Brain pericyte (primary cell): ENCODE measurements at places on chromosomes 12 and 14.

- no peak for DNase-seq
Observed at GRCh38 chr14:32510815-32511214, 181.7 kb downstream of the AKAP6 start.

GRCh38 chr14:99563749-99564129 is 40.3 kb downstream of the CCDC85C start:
- DNase-seq, result no peak

DNA sequence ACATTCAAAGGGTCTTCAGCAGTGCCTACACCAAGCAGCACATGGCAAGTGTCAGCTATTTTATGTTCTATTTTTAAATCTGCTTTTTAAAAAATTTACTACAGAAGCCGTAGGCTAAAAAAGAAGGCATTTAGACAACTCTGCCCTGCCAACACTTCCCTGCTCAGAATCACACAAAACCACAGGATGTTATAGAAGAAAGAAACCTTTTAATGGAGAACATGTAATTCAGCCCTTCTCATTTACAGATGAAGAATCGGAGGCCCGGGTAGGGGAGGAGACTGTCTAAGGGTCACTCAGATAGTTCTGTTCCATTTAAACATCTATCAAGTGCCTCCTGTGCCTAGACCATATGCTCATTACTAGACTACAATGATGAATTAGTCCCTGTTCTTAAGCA is 171.8 kb upstream of the NTF3 start:
- DNase-seq, result no peak

DNA sequence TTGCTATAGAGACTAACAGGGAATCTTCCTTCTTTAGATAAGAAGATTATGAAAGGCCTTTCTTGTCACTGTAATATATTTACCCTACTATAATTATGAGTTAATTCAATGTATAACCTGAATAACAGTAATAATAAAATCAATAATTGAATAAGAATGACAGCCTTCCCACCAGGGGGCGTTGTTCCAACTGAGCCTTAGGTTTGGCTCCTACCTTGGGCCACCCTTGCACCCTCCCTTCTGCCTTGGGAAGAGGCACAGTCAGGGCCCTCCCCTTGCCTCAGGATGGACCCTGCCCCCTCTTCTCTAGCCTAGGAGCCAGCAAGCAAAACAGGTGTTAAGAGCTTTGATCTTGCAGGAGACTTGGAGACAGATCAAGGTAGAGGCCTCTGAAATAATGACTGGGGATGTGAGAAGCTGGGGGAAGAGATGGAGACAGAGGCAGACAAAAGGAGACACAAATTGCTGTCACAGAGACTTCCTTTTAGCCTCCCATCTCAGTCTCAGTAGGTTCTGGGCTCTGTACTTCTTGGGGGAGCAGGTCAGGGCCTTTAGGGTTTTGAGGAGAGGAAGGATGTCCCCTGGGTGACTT is 40.1 kb upstream of the CISTR start:
- no peak for DNase-seq

- DNase-seq, result no peak
Observed at GRCh38 chr12:48263617-48264016, 60.5 kb upstream of the OR10AD1 start.

GRCh38 chr12:1946296-1946695 is 27.8 kb upstream of the CACNA2D4 start:
- no peak for DNase-seq

DNA sequence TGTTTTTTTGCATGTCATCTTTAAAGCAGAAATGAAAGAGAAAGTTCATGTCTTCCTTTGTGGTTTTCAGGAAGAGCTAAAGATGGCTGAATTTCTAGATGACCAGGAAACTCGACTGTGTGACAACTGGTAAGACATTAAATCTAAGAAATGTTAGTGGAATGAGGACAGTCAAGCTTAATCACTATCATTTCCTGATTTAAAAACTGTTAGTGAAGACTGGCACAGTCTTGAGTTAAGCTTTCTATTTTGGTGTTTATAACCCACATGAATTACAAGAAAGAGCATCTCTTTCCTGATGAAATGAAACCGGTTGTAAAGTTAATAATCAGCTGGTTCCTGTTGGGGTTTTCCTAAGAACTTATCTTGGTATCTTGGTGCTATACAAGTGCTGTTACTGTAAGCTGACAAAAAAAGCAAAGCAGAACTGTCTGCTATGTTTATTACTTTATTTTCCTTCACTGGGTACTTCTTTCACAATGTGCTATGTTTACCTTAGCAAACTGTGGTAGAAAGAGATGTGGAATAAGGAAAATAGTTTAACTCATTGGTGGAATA is 5.2 kb downstream of the TRAFD1 start:
- DNase-seq, result no peak

GRCh38 chr12:24791622-24792021 is 157.3 kb downstream of the BCAT1 start:
- DNase-seq, result no peak

DNA sequence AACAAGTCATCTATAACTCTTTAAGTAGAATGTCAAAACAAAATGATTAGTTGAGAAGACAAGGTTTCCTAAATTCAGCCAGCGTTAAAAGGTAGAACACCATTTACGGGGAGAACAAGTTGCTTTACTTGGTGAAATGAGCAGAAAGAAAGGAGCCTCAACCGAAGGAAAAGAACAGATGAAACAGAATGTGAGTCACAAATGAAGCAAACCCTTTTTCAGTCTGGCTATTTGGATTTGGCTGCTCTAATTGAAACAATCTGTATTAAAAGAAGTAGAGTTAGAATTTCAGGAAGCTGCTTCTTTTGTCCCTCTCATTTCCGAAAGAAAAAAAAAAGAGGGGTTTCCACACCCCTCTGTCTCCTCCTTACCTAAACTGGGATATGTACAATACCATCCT is 34.6 kb downstream of the CEP128 start:
- no peak for DNase-seq

DNA sequence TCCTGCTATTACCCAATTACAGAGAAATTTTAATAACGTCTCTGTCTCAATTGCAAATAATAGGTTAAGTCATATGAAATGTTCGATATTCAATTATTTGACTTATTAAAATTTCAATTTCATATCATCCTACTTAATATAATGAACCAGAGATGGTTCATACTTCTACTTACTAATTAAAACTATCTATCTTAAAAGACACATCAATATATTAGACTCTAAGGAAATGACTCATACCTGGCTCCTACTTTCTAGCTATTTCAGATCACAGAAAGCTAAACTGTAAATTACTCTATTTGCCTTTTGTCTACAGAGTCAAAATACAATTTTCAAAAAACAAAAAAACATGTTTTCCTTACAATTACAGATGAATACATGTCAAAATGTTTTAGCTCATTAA is 99.6 kb downstream of the CAPZA3 start:
- DNase-seq, result no peak

GRCh38 chr14:77752266-77752665 is 8.7 kb downstream of the SNW1 start:
- no peak for DNase-seq

DNA sequence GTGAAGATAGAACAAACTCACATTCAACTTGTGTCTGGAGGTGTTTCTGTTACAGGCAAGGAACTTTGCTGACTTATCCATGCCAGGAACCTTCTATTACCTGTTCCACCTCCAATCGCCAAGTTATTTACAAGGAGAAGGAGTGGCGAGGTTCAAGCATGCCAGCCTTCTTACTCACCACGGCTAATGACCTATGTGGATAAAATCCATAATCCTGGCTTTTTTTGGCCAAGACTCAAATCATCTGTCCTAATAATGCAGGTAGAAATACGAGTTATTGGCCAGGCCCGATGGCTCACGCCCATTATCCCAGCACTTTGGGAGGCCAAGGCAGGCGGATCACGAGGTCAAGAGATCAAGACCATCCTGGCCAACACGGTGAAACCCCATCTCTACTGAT is 241.6 kb downstream of the TMEM132D start:
- DNase-seq, result no peak

- DNase-seq, result no peak
Observed at GRCh38 chr12:25698772-25699171, 145.7 kb upstream of the LMNTD1 start.

DNA sequence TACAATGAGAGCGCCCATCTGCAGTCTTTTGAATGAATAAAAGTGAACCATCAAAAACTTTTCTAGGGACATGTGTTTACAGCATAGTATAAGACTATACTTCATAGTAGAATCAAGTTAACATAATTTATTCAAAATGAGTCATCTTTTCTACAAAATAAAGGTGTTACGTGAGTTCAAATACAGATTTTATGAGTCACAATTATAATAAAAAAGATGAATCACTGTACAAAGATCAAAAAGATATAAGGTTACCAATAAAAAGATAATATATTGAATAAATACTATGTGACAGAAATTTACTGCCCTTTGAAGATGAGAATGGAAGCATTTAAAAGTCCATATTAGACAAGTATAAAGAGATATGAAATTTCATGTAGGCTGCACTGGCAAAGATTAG is 2.8 kb downstream of the MBIP start:
- DNase-seq, result no peak

DNA sequence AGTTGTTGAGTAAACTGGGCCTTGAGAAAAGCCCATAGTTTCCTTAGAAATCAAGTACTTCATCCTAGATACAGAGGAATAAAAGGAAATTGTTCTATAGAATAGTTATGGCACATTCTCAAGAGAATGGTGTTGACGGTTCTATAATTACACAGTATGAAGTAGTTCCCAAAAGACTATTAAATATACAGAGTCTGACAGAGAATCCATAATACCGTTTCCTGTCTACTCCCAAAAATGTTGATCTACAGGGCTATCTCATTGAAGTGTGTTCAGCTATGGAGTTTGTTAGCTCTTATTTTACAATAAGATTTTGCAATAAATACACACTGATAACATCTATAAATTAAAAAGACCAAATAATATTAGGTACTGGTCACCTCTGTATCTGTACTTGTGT is 799.7 kb downstream of the RPS29 start:
- no peak for DNase-seq

DNA sequence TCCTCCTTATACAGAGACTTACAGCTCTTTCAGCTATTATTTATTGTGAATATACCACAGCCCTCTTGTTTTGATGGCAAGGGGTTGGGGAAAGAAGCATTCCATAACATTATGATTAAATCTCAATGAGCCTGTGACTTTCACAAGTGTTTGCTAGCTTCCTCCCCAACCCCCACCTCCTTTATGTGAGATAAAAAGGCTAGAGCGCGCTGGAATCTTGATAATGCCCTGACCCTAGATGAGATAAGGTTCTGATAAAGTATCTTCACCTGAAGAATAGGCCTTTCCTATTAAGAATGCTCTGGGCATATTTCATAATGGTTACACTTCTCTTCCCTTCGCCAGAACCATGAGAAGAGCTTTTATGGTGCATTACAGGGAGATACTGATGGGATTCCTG is 236.8 kb downstream of the CCDC91 start:
- no peak for DNase-seq

DNA sequence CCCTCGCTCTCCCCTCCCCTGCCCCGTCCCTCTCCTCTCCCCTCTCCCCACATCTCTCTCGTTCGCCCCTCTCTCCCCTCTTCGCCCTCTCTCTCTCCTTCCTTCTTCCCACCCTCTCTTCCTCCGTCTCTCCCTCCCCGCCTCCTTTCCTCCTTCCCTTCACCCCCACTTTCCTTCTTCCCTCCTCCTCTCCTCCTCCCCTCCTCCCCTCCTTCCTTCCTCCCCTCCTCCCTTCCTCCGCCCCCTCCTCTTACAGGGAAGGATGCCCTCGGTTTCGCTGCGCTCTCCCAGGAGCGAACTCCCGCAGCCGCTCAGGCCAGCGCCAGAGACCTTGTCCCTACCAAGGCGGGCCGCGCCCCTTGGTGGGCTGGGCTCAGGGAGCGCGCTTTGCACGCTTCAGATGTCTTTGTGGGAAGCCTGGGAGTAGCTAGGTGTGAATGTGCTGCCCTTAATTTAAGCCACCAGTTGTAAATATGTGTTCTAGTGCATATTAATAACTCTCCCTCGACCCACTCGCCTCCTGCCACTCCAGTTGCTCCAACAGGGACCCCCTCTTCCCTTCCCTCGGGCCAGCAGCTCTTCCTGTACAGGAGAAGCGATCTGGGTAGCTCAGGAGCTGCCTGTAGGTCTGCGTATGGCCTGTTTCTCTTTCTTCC is 13.3 kb upstream of the MAP3K9 start:
- DNase-seq, result no peak

- DNase-seq, result no peak
Observed at GRCh38 chr14:72347118-72347517, 414.9 kb downstream of the RGS6 start.

GRCh38 chr12:45872446-45872845 is 117.9 kb downstream of the SCAF11 start:
- DNase-seq, result no peak

- no peak for DNase-seq
Observed at GRCh38 chr14:76123426-76124225, 28.1 kb upstream of the GPATCH2L start.

- no peak for DNase-seq
Observed at GRCh38 chr12:47065546-47065945, 13.9 kb upstream of the PCED1B start.

GRCh38 chr14:45426685-45427282 is 173.8 kb upstream of the MIS18BP1 start:
- DNase-seq, result no peak

- DNase-seq, result peak; percentile 90
Observed at GRCh38 chr12:57235017-57235727, 5.7 kb downstream of the SHMT2 start.

DNA sequence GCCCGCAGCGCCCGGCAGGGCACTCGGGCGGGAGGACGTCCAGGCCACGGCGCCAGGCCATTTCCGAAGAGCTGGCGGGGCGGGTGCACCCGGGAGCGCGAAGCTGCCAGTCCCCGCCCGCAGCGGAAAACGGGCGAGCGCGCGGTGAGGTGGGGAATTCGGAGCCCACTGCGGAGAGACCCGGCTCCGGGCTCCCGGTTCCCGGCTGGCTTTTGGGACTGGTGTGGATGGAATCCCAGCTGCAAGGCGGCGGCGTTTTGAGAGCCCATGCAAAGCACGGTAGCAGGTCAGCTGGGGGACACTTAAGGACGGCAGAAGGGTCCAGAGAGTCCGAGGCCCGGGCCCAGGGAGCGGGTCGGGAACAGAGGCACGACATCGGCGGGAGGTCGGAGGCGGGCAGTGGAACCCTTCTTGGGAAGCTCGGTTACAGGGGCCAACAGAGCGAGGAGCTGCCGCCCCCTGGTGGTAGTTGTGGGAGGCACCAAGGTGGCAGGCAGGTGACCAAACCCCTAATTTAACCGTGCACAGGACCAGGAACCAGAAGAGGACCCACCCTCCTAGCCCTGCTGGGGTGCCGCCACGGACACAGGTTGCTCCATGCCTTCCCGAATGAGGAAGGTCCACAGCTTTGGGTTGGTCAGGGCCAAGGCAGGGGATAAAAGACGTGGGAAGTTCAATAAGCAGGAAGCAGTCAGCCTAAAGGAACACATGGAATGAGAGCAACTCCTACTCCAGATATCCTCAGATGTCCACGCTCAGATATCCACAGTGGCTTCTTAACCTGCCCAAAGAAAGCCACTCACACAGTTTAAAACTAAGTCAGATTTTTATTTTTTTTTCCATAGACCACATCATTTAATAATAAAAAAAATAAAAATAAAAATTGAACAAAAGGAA is 685 bp upstream of the CDH24 start:
- DNase-seq, result peak; percentile 63

DNA sequence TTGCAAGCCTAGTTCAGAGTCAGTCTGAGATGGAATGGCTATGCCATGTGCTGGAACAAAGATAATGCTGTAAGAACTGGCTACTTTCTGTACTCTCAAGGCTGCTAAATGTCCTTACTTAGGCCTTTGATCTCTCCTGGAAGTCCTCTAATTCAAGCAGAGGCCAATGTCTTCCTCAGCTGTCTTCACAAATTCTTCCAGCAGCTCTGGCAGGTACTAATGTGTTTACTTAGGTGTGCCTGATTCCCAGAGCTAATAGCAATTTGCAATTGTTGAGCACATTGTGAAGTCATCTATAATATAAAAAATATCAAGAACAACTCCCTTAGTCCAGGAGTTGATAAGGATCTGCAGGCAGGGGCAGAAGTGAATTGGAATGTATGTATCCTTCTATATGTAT is 3.8 kb upstream of the MYF5 start:
- DNase-seq, result no peak
